ENCODE measurements at places on chromosomes 5 and 9.

DNA sequence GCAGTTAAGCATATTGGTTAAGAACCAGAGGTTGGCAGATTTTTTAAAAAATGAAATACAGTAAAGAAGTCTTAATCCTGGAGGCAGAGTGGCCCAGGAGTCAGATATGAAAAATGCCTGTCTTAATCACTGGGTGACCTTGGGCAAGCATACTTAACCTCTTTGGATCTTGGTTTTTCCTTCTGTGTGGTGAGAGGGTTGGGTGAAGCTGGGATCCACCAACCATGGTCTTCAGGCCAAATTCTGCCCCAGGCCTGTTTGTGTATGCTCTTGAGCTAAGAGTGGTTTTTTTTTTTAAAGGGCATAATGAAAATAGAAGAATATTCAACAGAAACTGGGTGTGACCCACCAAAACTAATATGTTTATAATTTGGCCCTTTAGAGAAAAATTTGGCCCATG, 20.0 kb upstream of the TEX48 start:
- DNase-seq = no peak

- DNase-seq = no peak
These were observed 6.4 kb downstream of the SWI5 start for GRCh38 chr9:128282500-128282899.

- DNase-seq = no peak
These were observed 54.0 kb downstream of the BOD1 start for GRCh38 chr5:173562451-173562850.

GRCh38 chr9:129259375-129259774, 81.3 kb upstream of the IER5L start:
- no peak for DNase-seq

DNA sequence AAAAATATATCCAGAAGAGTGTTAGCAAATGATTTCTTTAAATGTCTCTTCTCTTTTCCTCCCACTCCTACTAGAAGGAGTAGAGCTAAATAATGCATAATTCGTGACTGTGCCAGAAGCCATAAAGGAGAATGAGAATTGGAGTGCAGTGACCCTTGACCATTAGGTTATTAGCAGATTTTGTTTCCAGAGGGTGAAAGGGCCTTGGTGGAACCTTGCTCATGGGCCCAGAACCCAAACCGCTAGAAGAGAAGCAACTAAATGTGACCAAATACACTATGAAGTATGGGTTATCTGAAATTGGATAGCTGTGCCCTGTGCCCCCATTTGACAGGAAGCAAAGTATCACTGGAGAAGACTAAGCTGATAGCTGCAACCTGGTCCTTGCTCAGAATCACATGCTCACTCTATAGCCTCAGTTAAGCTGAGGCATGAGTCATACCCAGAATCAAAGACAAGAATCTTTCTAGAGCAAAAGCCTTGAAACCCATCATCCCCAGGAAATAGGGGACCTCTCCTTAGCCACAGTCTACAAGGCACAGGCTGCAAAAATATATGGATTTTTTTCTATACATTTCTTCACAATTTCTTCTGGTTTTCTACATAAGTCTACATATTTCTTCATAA, 36.3 kb downstream of the CAPSL start:
- DNase-seq = no peak

- DNase-seq = no peak
These were observed 141.5 kb upstream of the NR4A3 start for GRCh38 chr9:99680191-99680590.

DNA sequence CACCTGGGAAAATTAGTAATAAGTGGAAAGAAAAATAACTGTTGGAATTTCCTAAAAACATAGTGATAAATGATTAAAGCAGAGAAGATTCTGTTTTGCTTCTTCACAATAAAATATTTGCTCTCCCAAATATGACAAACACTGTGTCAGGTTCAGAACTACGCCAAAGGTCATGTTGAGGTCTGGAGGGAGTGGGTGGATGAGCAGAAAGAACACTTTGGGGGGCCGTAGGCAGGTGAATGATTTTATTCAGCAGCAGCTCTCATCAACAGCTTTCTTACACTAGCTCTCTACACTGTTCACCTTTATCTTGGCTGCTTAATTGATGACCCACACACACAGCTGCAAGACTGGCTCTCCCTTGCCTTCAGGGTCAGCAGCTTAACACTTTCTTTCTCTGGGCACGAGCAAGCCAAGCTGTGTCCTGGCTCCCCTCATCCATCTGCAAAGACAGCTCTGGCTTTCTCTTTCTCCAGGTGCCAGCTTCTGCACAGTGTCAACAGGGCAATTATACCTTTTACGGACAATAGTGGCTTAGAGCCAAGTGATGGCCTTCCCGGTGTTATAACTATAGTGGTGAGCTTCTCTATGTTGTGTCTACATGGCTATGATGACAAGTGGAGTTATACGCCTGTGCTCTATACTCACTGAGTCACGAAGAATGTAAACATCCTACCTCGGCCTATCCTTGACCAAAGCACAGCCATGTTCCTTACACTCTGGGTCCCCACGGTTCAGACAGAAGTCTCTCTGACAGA, 18.9 kb upstream of the GPX8 start:
- no peak for DNase-seq

DNA sequence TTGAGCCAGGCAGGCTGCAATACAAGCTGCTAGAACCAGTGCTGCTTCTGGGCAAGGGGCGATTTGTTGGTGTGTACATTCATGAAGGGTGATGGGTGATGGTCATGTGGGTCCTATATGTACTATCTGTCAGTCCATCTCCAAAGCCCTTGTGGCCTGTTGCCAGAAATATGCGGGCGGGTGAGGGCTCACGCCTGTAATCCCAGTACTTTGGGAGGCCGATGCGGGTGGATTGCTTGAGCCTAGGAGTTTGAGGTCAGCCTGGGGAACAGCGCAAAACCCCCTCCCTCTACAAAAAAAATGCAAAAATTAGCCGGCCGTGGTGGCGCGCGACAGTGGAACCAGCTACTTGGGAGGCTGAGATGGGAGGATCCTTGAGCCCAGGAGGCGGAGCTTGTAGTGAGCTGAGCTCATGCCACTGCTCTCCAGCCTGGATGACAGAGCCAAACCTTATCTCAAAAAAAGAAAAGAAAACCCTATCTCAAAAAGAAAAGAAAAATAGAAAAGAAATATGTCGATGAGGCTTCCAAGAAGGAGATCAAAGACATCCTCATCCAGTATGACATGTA, 45.0 kb upstream of the KLF4 start:
- no peak for DNase-seq

DNA sequence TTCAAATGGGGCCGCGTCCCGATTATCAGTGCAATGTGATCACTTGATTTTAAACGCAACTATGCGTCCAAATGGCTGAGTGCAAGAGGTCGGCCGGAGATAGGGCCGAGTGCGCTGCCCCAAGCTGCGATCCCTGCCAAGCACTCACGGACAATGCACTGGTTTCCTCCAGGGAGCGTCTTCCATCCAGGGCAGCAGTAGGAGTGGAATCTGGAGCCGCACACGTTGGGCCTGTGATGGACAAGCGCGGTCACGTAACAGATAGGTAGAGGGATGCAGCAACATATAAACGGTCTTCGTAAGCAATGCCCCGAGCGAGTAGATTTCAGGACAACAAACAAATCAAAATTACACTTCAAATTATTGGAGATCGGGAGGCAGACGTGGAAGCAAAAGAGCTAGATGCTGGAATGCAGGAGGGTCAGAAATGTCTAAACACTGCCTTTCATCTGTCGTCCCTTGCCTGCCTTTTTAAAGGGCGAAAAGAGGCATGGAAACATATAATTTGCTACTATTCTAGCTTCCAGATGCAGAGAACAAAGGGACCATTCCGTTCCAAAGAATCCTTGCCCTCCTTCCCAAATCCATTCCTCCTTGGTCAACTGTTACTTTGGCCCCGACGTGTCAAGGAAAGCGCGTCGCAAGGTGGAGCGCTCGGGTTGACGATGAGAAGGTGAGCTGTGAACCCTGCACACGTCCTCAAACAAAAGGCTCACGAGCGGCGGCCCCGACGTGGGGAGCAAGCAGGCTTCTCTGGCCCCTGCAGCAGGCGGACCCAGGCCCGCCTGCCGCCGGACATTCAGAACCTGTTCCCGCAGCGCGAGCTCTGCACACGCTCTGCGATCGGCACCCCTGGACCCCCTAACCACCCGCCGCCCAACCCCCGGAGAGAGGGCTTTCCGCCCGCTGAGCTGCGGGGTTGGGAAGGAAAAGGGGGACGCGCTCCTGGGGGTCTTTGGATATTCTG, 1.5 kb downstream of the FBN2 start:
- peak; percentile 75 for DNase-seq

DNA sequence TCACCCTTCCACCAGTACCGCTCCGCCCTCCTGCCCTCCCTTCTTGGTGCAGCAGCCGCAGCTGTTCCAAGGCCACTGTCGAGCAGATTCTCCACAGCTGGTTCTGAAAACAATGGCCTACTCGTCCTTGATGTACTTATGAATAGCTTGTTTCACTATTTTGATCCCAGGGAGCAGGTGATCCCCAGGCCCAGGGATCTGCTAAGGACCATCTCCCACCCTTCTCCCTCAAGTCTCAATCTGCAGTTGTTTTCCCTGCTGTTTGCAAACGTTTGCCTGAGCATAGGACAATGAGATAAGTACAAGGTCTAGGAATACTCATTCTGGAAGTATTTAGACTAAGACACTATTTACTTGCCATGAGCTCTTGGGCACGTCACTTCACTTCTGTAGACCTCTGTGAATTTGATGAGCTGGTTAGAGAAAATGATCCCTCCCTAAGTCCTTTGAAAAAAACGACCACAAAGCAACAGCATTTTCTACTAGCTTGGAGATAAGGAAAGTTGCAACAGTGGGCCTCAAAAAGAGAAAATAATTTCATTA, 1.8 kb downstream of the LURAP1L start:
- DNase-seq = peak; percentile 91
